ENCODE measurements at places on chromosomes 3 and 15.
A peak's percentile ranks its signal among the peaks of the same experiment; 100 is the strongest.

- DNase-seq = no peak
Observed at GRCh38 chr3:8723612-8724011, 10.0 kb upstream of the CAV3 start.

DNA sequence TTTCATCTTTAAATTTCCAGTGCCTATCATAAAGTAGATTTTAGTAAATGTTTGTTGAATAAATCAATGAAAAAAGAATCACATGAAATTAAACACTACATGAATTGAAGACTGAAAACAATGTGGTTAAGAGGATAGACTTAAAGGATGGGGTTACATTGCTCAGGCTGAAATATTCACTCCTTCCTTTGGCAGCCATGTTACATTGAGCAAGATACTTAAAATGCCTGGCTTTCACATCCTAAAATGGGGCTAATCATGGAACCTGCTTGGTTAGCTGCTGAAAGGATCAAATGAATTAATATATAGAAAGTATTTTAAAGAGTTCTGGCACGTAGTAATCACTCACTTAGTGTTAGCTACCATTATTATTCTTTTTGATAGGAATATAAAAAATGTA, 196.9 kb upstream of the SLC2A2 start:
- no peak for DNase-seq

DNA sequence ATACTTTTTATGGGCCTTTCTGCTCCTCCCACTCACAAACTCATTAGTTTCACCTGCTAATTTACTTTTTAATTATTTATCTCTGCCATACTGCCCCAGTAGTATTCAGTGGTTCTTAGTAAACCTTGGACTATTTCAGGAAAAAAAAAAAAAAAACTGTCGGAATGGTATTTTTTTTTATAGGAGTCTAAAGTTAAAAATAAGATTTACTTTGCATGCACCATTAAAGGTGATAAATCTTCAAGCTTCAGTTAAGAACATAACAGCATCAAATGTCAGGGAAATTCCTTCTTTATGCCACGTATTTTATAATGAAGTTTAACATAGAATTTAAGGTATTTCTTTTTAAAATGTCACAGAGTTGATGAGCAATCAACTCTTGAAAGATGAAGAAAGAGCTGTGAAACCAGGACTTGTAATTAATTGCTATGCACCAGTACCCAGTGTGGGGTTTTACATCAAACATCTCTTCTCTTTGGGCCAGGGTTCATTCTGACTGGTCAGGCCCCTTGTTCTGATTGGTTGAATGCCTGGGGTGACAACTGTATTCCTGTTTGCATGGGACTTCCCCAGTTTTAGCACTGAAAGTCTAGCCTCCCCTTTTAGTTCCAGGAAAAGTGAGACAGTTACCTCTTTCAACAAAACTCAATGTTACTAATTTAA, 40.3 kb upstream of the PTPRG start:
- no peak for DNase-seq

DNA sequence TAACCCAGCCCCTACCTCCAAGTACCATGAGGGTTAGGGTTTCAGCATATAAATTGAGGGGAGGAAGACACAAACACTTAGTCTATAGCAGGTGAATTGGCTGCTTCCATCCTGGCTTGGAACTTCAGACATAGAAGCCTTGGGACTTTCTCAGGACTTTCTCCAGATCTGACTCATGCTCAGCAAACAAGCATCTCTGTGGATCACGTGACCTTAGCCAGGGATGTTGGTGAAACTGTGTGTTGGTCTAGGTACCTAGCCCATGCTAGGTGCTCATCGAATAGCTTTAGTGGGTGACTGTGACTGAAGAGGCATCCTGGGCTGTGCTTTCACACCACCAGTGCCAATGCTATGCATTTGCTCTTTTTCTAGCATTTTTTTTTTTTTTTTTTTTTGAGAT, 58.9 kb downstream of the CD47 start:
- no peak for DNase-seq

GRCh38 chr15:72011302-72011942, 106.5 kb downstream of the MYO9A start:
- no peak for DNase-seq

DNA sequence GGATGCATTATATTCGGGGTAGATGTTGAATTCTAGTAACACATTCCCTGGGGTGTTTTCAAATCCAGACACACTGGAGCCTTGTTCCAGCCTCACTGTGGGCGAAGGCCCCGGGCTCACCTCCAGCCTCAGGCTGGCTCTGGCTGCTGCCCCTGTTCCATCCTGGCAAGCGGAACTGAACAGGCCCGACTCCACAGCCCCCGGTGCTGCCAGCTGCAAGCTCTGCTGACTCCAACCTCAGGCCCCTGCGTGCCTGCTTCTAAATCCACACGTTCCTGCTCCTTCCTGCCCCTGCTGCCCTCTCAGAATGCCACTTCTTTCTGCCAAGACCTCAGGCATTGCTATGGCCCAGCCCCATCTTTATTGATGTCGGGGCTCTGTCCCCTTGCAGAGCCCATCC, 90.6 kb downstream of the LIPC start:
- no peak for DNase-seq

DNA sequence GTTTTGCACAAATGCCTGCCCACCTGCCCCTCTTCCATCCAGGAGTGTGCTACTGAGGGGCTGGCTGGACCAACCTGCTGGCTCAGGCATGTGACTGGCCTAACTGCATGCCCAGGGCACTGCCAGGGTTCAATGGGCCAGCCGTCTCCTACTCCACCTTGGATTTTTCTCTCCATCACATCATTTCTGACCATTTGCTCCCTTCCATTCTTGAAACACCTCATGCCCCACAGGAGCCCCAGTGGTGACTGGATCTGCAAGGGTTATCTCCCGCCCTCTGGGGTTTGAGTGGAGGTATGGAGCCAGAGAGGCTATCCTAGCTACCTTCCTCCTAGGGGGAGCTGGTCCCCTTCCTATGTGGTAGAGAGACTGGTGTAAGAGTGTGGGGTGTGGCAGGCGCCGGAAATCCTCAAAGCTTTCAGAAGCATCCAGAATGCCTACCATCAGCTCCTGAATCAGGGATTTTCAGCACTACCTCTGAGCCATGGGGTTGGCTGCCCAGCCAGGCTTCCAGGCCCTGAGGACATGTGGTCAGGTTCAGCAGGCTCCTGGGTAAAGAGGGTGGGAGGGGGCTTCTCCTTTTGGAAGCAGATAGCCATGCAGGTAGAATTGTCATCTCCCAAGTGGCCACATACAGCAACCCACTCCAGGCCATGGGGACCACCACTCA, 2.9 kb upstream of the MANF start:
- DNase-seq = no peak

GRCh38 chr15:36960947-36961227, 139.5 kb downstream of the MEIS2 start:
- DNase-seq = no peak

- no peak for DNase-seq
Observed at GRCh38 chr15:78037779-78038305, 39.7 kb downstream of the TBC1D2B start.

DNA sequence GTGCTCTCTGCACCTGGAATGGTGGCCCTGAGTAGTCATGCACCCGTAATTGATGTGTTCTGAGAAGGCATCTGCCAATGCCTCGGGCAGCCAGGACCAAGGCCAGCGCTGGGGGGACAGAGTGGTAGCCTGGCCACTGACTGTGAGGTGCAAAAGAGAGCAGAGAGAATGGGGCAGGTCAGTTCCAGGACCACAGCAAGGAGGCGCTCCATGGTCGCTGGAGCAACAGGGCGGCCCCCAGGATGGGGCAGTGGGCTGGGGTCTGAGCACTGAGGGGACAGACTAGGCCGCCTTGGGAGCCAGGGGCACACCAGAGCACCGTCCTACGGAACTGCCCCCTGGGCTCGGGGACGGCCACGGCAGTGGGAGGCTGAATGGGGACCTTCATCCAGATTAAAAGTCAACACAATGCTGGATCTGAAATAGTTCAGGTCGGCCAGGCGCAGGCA, 48.3 kb upstream of the IQSEC1 start:
- DNase-seq = no peak

DNA sequence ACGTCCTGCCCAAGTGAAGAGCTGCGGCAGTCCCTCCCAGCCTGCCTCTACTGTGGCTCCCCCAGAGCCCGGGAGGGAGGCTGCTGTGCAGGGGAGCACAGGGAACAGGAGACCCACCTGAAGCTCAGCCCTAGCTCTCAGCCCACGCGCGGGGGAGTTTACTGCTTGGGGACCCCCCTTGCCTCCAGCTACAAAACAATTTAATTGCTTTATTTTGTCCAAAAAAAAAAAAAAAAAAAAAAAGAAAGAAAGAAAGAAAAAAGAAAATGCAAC, 78.1 kb downstream of the CLDN11 start:
- DNase-seq = no peak

- DNase-seq = no peak
Observed at GRCh38 chr3:42492508-42493080, 9.8 kb upstream of the VIPR1 start.

DNA sequence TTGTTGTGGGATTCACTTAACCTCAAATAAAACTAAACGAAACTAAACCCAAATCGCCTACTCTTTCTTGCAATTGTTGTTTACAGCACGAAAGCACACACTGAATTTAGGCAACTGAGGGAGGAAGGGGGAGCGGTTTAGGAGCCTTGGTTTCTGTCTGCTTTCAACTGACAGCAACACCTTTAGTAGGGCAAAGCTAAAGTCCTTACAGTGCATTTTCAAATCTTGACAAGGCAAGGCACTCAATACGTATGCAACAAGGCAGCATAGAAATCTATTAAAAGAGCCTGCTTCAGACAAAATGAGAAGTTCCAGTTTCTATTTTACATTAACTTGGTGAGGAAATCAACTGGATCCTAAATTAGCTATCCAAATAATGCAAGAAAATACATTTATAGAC, 174.6 kb downstream of the CHST2 start:
- no peak for DNase-seq

GRCh38 chr3:88312256-88312655, 162.5 kb downstream of the C3orf38 start:
- DNase-seq = no peak

GRCh38 chr15:101440846-101441590, 48.5 kb downstream of the PCSK6 start:
- DNase-seq = no peak

- no peak for DNase-seq
Observed at GRCh38 chr3:107142171-107142570, 235.1 kb upstream of the CCDC54 start.

DNA sequence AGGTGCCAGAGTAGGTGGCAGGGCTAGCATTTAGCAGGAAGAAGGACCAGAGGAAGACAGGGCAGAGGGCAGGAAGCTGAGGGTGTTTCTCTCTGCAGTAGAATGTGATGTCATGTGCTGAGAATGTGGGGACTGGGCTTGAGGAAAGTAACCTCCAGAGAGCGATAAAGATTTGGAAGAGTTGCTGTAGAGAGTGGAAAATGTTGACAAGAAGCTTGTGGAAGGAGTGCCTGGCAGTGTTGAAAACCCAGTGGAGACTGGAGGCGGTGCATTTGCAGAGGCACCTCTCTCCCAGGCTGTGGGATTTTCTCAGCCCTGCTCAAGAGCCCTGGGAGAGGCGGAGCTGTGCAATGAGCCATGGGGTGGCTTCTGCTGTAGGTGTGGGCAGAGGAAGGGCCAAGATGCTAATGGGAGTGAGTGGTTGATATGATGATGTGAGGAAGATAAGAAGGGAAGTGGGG, 54.8 kb downstream of the MESD start:
- no peak for DNase-seq

GRCh38 chr3:121855555-121855954, 20.5 kb downstream of the EAF2 start:
- DNase-seq = no peak

- DNase-seq = no peak
Observed at GRCh38 chr3:11367143-11367693, 95.0 kb downstream of the ATG7 start.

GRCh38 chr3:11569156-11569741, 74.5 kb downstream of the VGLL4 start:
- no peak for DNase-seq

- DNase-seq = no peak
Observed at GRCh38 chr3:112381673-112382542, 49.0 kb downstream of the CD200 start.

GRCh38 chr3:151837057-151837456, 23.1 kb downstream of the AADAC start:
- peak; percentile 67 for DNase-seq

DNA sequence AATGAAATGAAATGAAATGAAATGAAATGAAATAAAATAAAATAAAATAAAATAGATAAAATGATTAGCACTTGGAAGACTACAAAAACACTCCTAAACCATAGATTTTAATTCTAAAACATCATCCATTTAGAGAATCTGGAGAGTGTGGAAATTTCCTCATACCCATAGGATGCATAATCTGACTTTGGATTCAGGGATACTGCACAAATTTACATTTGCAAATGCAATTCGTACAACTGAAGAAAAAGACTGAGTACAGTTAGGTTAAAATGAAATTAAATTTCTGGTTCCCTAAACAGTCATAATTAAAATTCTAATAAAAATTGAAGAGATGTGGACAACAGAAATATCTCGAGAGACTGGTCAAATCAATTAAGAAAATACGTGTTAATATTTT, 122.9 kb downstream of the TMCC1 start:
- DNase-seq = no peak

DNA sequence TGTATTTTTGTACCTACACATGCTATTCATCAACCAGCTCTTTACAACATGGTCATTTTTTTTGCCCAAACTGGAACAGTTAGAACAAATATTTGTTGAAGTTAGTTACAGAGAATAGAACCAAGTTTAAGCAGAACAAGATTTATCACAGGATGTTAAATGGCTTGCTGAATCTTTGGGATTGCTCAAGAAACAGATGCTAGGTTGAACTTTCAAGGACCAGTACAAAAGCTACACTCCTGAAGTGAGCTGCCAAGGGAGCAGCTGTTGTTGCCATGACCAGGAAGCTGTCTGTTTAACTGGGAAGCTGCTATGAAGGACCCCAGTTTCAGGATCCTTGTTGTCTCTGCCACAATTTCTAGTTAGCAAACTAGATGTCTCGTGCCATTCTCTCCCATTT, 53.7 kb downstream of the ZIC1 start:
- DNase-seq = no peak

- no peak for DNase-seq
Observed at GRCh38 chr15:101169495-101170071, 82.3 kb downstream of the CHSY1 start.

- no peak for DNase-seq
Observed at GRCh38 chr3:34584971-34585370, 786.5 kb downstream of the PDCD6IP start.

DNA sequence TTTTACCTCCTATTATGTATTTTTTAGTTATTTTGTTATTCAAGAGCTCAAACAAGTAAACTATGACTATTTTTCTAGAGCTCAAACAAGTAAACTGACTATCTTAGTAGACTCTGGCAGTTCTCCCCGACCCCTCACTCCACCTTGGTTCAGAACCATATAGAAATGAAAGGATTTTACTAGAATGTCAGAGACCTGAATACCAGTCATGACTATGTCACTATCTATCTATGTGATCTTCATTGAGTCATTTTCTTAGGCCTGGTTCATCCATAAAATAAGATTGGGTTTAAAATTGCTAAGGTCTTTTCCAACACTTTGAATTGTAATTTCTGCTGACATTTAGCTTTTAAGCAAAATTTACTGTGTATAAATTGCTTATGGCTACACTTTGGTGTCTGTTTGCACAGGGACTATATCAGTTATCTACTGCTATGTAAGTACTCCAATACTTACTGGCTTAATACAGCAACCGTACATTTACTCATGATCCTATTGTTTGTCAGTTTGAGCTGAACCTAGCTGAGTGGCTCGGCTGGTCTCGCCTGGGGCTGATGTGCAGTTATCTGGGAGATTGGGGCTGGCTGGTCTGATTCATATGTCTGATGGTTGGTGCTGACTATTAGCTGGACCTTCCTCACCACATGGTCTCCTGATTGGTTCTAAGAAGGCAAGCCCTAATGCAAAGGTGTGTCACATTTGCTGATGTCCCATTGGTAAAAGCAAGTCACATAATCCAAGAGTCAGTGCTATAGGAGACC, 37.0 kb downstream of the RASA2 start:
- DNase-seq = no peak
